ENCODE measurements at places on chromosomes 3 and 15.

GRCh38 chr3:134426660-134427181 is 52.5 kb upstream of the AMOTL2 start:
- peak; percentile 95 for DNase-seq

GRCh38 chr15:34628577-34629152 is 45.2 kb upstream of the GOLGA8B start:
- DNase-seq, result no peak

GRCh38 chr3:111617406-111617805 is 22.3 kb upstream of the ZBED2 start:
- no peak for DNase-seq

GRCh38 chr15:77402740-77403379 is 17.0 kb downstream of the PEAK1 start:
- DNase-seq, result peak; percentile 43

- DNase-seq, result peak; percentile 94
Measured at GRCh38 chr15:67413770-67414390, 107.1 kb upstream of the C15orf61 start.

- DNase-seq, result no peak
Measured at GRCh38 chr3:178735032-178735674, 198.9 kb downstream of the KCNMB2 start.

- no peak for DNase-seq
Measured at GRCh38 chr3:106197532-106198194, 328.9 kb upstream of the CBLB start.

DNA sequence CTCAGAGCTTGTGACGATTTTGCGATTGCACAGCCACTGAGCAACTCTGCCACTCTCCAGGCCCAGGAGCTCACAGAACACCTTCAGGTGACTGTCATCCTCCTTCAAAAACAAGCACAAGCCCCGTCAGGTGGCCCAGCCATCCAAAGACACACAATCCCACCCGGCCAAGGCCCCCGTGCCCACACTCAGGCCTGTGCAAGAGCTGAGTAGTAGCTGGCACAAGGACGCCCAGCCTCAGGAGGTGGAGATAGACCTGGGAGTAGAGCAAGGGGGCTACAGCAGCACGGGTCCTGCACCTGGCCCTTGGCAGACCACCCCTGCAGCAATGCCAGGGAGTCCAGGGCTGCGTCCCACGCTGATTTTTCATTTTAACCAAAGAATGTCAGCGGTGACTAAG is 34.6 kb downstream of the MYO5C start:
- no peak for DNase-seq

- DNase-seq, result no peak
Measured at GRCh38 chr3:121730940-121731687, 18.4 kb downstream of the GOLGB1 start.

DNA sequence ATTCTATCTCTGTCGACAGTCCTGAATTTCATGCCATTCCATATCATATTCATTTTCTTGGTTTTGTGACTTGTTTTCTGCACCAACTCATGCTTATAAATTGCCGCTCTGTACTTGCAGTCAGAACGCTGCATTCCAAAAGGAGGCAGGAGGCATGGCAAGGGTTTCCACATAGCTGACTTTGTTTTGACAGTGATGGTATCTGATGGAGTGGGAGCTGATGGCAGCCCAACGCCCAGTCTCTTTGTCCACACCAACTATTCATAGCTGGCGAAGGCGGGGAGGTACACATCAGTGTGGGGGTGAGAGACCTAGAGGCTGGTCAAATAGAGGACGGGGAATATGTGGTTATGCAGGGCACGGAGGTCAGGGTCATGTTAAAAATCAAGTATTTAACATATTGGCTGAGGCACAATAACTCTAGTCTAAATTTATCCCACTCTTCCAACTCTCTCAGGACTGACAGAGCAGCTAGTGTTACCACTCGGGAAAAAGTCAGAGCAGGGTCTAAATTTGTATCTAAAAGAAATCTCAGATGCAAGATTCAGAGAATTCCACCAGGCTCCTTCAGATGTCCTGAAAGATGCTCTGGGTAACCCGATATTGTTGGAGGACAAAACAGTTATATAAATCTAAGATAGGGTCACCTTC is 67.8 kb upstream of the ATP13A3 start:
- DNase-seq, result no peak

GRCh38 chr3:110710603-110711002 is 361.0 kb upstream of the NECTIN3 start:
- DNase-seq, result no peak

GRCh38 chr3:125245521-125245920 is 33.0 kb upstream of the SLC12A8 start:
- peak; percentile 13 for DNase-seq

DNA sequence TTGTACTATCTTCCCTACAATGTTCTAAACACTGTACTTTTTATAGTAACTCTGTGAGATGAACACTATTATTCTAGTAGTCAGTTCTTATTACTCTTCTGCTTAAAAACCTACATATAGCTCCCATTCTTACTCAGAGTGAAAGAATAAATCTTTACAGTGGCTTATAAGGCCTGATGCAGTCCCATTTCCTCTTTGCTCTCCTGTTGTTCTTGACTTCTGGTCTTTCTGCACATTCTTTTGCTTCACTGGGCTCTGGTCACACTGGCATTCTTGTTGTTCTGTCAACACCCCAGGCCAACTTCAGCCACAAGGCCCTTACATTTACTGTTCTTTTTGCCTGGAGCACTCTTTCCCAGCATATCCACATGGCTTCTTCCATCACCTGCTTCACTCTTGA is 58.2 kb upstream of the TP63 start:
- DNase-seq, result peak; percentile 35

GRCh38 chr3:195591852-195592251 is 8.1 kb upstream of the APOD start:
- no peak for DNase-seq

GRCh38 chr3:142028243-142028777 is 121.0 kb downstream of the TFDP2 start:
- peak; percentile 86 for DNase-seq

- no peak for DNase-seq
Measured at GRCh38 chr3:71563827-71564226, 19.7 kb downstream of the FOXP1 start.

- DNase-seq, result no peak
Measured at GRCh38 chr3:40396406-40396805, 9.4 kb downstream of the ENTPD3 start.

GRCh38 chr3:126268866-126269265 is 88.3 kb downstream of the KLF15 start:
- no peak for DNase-seq

DNA sequence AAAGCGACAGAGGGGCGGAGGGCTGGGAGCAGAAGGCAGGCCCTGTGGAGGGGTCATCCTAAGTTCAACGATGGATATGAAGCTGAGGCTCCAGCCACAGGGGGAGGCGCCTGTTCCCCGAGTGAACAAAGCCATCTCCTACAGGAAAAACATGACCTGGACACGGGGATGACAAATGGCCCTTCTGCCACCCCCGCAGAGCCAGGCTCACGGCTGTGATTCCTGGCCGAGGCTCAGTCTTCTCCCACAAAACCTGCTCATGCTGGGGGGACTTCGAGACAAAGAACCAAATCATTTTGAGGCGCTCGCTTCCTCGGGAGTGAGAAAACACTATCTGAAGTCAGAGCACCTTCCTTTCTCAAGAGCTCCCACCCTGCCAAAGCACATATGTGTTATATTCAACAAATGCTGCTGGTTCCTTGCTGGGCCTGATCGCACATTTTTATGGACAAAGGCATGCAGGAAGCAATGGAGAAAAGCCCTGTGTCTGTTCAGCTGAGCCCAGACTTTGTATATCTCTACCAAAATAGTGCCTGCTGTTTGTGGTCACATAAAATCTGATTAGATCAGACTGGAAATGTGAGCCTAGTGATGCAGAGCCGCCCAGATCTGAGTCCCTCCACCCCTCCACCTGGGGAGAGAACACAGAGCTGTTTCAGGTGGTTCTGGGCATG is 5.6 kb downstream of the RBP1 start:
- DNase-seq, result peak; percentile 91

- DNase-seq, result no peak
Measured at GRCh38 chr3:123042413-123042812, 14.8 kb upstream of the SEMA5B start.

GRCh38 chr3:127779747-127780146 is 42.6 kb downstream of the MGLL start:
- DNase-seq, result peak; percentile 94

GRCh38 chr15:66593219-66593780 is 27.5 kb upstream of the LCTL start:
- DNase-seq, result no peak

DNA sequence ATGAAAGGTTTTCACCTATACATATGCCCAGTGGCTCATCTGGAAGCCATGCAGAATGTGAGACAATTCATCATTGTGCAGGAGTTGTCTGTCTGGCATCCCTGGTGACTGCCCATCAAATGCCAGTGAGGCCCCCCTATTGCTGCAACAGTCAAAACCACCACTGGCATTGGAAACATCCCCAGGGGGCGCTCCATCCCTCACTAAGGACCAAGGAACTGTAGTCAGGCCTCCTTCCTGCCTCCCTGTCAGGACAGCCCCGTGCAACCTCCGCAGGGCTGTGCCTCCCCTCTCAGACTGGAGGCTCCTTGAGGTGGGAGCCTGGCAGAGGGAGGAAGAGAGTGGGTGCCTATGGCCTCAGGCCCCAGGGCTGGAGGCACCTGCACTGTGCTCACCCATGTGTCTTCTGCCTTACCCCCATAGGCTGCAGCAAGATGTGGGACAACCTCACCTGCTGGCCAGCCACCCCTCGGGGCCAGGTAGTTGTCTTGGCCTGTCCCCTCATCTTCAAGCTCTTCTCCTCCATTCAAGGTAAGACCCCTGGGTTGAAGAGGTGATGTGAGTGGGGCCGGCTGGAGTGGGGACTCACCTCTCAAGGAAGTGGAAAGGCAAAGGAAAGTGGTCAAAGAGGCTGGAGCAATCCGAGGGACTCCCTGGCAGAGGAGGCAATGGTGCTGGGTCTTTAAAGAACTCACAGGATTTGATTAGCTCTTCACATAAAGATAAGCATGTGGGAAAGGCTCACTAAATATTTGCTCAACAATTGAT is 16.5 kb downstream of the VIPR1 start:
- no peak for DNase-seq

DNA sequence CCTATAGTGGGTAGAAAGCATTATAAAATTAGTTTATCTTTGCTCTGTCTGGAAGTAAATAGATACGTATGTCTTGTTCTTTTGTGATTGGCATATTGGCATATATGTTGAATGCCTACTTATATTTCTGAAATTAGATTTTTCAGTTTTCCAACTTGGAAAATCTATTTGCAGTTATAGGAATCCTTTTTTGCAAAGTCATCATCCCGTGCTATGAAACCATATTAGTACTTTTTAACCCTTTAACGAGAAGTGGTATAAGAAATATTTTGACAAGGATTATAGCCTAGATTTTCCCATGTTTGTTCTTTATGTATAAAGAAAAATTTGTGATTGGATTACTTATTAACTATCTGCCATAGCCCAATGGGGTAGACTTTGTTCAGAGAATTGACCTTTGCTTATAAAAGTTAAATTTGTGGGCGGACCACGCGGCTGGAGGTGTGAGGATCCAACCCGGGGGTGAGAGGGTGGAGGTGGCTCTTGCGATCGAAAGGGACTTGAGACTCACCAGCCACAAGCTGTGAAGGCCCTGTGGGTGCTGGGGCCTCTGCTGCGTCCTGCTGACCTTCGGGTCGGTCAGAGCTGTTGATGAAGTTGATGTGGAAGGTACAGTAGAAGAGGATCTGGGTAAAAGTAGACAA is 5.9 kb downstream of the LRRC28 start:
- DNase-seq, result no peak

DNA sequence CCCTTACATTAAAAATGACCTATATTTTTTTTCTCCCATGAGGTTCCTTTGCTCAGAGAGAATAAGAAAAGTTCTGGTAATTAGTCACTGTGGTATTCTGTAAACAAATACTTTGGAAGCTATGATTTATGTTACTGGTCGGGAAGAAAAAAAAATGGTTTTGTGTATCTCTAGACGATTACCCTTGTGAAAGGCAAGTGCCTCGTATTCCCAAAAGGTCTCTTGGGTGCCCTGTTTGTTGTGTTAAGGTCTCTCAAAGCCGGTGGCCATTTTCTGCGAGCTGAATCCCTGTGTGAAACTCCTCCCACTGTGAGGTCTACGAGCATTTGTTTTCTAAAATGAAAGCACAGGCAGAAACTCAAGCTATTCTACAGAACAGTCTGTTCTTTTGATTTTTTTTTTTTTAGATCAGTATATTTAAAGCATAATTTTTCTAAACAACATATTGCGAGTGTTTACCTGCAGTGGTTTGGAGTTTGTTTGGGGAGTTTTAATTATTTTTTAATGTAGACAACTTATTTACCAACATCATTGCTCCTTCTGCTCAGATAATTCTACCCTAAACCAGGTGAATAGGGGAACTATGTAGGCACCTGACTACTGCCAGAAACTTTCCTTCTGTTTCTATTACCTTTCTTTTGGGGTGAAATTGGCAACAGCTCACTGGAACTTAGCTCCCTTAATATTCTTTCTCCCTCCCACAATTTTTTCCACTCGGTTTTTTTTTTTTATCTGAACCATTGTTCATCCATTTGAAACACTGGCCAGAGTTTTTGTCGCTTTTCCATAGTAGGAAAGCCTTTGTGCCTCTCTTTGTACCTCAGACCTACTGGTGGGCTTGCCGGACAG is 44.0 kb downstream of the ZBTB38 start:
- peak; percentile 62 for DNase-seq

- no peak for DNase-seq
Measured at GRCh38 chr15:71937650-71938311, 127.4 kb downstream of the NR2E3 start.

DNA sequence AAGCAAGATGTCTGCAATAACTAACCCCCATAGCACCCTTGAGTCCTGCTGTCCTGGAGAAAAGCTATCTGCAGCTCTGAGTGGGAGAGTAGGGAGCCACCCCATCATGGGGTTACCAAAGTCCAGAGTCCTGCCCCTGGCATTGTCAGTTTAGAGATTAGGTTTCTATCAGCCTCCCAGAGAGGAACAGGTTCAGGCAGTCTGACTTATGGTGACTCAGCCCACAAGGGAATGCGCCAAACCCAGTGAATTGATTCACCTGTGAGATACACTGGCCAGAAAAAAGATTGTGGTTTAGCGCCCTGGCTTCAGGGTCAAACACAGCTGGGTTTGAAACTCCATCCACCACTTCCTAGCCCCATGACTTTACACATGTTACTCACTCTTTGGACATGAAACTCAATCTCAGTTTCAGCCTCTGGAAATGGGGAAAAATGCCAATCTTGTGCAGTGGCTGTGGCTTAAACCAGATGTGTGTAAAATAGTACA is 263.6 kb upstream of the HES1 start:
- peak; percentile 100 for DNase-seq

- no peak for DNase-seq
Measured at GRCh38 chr3:58539626-58540025, 2.6 kb upstream of the ACOX2 start.

GRCh38 chr3:62084558-62084957 is 288.8 kb downstream of the FEZF2 start:
- DNase-seq, result peak; percentile 64

- DNase-seq, result no peak
Measured at GRCh38 chr3:21795921-21796320, 44.9 kb upstream of the ZNF385D start.

DNA sequence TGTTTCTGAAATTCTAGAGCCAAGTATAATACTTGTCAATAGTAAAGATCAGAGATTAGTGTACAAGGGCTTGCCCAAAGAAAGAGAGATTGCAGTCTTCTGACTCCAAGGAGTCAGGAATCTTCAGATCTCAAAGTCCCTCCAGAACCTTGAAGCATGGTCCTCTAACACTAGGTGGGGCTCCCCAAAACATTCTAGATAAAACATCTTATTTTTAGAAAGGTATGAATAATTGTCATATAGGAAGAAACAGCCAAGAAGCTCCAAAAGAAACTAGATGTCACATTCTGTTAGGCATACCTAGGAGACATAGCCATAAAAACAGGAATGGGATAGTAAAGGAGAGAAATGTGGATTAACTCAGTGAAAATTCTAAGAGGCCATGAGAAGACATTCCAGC is 10.7 kb downstream of the MUC13 start:
- no peak for DNase-seq

Measured in RPMI7951 (cell line).